ENCODE measurements at places on chromosomes 5 and 9.
A peak's percentile ranks its signal among the peaks of the same experiment; 100 is the strongest.

DNA sequence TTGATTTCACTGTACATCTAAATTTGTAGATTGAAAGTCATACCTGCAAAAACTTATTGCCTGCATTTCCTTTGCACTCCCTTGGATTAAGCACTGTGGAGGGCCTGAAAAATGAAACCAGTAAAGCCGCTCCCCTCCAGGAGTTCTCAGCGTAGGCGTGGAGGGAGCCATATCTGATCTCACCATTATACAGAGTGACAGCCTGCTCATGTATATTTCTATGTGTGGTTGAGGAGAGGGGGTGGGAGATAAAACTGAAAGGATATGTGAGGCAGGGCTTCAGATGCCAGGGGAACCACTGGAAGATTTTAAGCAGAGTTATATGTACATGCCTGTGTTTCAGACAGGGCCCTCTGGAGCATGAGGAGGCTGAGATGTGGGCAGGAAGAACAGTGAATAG is 303.0 kb downstream of the MSX2 start:
- peaks cover 3% of the 10 kb centered on the region for H3K4me1 ChIP-seq
- DNase-seq, result no peak
- H3K36me3 ChIP-seq, result no peaks in the 10 kb centered on the region
- H3K27ac ChIP-seq, result no peak overlapping the region

GRCh38 chr9:126592461-126592860 is 21.3 kb upstream of the LMX1B start:
- H3K27ac ChIP-seq, result no peak overlapping the region
- DNase-seq, result no peak
- H3K4me3 ChIP-seq, result no peak overlapping the region
- H3K36me3 ChIP-seq, result no peaks in the 10 kb centered on the region

DNA sequence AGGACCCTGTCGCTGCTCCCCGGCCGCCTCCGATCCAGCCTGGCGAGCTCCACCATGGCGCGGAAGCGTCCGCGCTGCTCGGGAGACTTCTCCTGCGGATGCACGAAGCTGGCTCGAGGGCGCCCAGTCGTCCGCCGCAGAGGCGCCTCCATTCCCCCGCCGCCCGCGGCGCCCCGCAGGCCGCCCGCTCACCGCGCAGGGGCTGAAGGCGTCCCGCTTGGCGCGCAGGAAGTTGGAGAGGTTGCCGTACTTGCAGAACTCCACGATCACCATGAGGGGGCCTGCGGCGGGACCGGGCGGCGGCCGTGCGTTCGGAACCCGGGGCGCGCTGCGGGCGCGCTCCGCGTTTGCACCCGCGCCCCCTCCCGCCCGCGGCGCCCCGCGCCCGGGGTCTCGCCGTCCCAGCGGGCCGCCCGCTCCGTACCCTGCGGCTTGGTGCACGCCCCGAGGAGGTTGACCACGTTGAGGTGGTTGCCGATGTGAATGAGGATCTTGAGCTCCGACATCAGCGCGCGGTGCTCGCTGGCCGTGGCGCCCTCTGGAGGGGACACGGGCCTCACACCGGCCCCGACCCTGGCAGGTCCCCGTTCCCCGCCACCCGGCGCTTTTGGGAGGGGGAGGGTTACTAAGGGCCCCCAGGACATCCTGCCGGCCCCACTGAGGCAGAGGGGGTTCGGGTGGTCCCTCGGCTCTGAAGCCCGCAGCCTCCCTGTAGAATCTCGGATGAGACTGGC is 27.7 kb upstream of the SCGB3A1 start:
- no peak overlapping the region for H3K27ac ChIP-seq
- no peak for DNase-seq
- H3K36me3 ChIP-seq, result no peaks in the 10 kb centered on the region
- no peaks in the 10 kb centered on the region for H3K27me3 ChIP-seq
- H3K4me3 ChIP-seq, result peak overlapping the region; percentile 47

- H3K27me3 ChIP-seq, result no peaks in the 10 kb centered on the region
- no peak overlapping the region for H3K27ac ChIP-seq
- DNase-seq, result no peak
- peak overlapping the region; percentile 6 for H3K4me3 ChIP-seq
- H3K4me1 ChIP-seq, result peaks cover 26% of the 10 kb centered on the region
Observed at GRCh38 chr5:158990979-158991775, 108.5 kb downstream of the EBF1 start.

GRCh38 chr9:92726348-92726747 is 38.3 kb downstream of the BICD2 start:
- H3K4me1 ChIP-seq, result no peaks in the 10 kb centered on the region
- no peak overlapping the region for H3K27ac ChIP-seq
- peaks cover 21% of the 10 kb centered on the region for H3K36me3 ChIP-seq
- DNase-seq, result no peak
